ENCODE measurements at places on chromosomes 7 and 10.

GRCh38 chr7:46739518-46740234 lies 818.6 kb upstream of the IGFBP3 start:
- DNase-seq, result no peak

- peak; percentile 63 for DNase-seq
Observed at GRCh38 chr7:149714910-149715471, 58.4 kb downstream of the ZNF467 start.

DNA sequence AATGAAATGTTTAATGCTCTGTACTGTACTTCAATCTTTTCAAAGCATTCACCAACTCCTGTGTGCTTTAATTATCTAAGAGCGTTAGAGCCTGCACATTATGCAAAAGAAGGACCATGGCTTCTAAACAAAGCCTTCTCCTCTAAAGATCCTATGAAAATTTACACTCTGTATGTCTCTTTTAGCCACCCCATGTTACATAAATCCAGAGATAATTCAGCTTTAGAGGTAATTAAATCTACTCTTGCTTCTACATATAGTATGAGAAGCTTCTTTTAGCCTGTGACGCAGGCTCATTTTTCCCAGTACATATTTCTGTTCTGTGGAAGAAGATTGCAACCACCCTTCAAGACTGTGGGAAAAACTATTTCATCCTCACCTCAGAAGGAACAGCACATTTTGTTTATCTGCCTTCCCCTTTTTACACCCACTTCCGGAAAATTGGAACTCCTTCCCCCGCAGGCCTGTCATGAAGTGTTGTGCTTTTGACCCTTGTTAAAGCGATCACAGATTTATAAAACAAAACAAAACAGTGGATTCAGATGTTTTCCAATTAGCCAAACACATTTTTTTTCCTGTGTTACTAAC lies 8.1 kb upstream of the TAS2R16 start:
- no peak for DNase-seq

GRCh38 chr10:68462536-68462935 lies 9.2 kb downstream of the DNA2 start:
- DNase-seq, result no peak

- no peak for DNase-seq
Observed at GRCh38 chr10:3477683-3478082, 305.1 kb upstream of the PITRM1 start.

DNA sequence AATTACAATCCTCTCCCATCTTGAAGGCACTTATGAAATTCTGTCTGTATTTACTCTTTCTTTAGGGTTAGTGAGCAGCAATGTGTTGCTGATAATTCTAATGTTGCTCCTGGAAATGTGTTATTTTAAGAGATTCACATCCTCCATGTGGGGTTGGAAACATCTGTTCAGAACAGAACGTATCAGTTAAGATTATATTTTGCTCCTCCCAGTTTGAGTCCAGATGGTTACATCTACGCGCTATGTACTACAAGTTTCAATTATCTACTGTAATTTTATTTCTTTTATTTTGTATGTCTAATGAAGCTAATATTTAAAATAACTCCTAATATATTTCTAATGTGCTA lies 250.6 kb upstream of the KLF6 start:
- DNase-seq, result no peak

- no peak for DNase-seq
Observed at GRCh38 chr7:130849604-130850003, 115.6 kb upstream of the KLF14 start.

- peak; percentile 28 for DNase-seq
Observed at GRCh38 chr7:142805350-142806021, 34.7 kb downstream of the PRSS2 start.

GRCh38 chr7:134991469-134992339 lies 5.4 kb downstream of the AGBL3 start:
- DNase-seq, result no peak

DNA sequence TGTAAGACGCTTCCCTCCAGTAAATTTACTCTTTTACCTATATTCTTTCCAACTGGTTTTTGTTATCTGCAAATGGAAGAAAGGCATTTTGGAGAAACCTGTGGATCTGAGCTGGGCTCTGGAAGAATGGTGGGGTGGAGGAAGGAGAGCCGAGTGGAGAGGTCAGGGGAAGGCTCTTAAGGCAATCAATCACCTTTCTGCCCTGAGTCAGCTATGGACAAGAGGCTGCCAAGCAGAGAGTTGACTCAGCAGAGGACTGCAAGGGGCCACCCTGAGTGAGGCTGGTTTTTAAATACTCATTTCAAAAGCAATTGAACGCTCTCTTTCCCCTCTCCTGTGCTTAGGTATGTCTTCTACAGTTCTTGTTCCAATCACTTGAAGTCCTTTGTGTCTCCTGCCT lies 81.8 kb downstream of the SPAG6 start:
- no peak for DNase-seq

DNA sequence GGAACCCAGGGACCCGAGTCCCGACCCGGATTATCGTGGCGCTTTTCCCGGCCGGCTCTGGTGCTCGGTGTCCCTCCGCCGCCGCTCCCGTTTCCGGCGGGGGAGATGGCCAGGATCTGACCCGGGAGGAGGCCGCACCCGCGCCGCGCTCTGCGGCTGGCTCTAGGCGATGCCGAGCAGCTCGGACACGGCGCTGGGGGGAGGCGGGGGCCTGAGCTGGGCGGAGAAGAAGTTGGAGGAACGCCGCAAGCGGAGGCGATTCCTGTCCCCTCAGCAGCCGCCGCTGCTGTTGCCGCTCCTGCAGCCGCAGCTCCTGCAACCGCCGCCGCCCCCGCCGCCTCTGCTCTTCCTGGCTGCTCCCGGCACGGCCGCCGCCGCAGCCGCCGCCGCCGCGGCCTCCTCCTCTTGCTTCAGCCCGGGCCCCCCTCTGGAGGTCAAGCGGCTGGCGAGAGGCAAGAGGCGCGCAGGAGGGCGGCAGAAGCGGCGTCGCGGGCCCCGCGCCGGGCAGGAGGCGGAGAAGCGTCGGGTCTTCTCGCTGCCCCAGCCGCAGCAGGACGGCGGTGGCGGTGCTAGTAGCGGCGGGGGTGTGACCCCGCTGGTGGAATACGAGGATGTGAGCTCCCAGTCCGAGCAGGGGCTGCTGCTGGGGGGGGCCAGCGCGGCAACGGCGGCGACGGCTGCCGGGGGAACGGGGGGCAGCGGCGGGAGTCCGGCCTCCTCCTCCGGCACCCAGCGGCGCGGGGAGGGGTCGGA lies 593 bp downstream of the CDK13 start:
- peak; percentile 45 for DNase-seq

DNA sequence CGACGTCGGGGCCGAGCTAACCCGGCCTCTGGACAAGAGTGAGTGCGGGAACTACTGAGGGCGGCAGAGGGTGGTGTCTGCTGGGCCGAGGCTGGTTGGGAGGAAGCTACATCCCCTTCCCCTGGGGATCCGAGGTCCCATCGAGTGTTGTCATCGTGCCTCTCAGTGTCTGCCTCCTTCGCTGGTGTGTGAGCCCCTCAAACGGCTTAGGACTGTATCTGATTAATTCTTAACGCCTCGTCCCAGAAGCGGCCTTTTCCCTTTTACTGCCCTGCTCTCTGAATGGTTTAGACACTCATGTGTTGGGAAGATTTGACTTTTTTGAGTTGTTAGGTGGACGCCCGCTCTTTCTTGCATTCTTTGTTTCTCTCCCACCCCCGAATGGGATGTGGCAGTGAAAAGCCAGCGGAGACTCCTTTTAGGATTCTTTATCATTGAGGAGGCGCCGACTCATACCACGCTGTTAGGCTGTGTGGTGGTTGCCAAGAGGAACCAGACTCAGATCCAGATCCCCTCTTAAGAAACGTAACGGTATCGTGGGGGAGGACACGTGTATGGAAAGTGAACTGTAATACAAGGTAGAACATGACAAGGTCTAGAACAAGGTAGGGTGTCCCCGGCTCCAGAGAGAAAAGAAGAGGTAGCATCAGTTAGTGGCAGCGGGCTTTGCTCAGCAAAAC lies 631 bp downstream of the SUPV3L1 start:
- DNase-seq, result peak; percentile 14

DNA sequence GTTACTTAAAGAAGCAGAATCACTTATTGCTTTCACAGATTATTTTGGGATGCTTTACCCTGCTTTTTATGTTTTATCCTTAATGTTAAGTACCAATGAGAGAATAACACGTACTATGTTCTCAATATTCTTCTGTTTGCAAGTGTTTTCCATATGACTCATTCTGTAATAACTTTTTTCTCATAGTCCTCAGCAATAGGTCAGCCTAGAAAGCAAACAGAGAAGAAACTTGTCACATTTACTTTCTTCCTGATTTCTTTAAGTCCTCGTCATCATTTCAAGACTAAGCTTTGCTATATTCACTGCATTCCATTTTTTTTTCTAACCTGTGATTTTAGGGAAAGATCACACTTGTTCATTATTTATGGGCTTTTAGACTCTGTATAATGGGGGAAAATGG lies 6.8 kb upstream of the AGR2 start:
- no peak for DNase-seq

GRCh38 chr10:4013651-4014121 lies 228.7 kb upstream of the KLF6 start:
- DNase-seq, result peak; percentile 24

- DNase-seq, result peak; percentile 5
Observed at GRCh38 chr7:66522518-66522917, 106.2 kb upstream of the KCTD7 start.

GRCh38 chr10:128575761-128576160 lies 449.5 kb upstream of the MKI67 start:
- no peak for DNase-seq

GRCh38 chr10:98486421-98486820 lies 39.7 kb upstream of the HPS1 start:
- no peak for DNase-seq

DNA sequence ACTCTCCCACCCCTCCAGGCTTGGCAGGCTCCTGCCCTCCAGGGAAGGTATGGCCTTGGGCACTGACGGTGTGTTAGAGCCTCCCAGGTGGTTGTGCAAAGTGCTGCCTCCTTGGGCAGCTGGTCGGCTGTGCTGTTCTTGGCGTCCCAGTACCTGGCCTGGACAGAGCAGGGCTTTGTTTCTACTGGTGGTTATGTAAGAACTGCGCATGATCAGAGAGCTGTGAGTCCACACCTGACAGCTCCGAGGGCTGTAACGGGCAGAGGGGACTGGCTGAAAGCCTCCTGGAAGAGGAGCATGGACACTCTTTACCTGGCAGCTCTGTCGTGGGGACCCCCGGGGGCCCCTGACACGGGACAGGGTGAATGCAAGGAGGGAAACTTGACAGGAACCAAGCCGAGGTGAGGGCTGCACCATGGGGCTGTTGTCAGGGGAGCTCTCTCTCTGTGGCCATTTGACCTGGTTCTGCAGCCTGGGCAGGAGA lies 3.1 kb upstream of the SFRP5 start:
- no peak for DNase-seq

DNA sequence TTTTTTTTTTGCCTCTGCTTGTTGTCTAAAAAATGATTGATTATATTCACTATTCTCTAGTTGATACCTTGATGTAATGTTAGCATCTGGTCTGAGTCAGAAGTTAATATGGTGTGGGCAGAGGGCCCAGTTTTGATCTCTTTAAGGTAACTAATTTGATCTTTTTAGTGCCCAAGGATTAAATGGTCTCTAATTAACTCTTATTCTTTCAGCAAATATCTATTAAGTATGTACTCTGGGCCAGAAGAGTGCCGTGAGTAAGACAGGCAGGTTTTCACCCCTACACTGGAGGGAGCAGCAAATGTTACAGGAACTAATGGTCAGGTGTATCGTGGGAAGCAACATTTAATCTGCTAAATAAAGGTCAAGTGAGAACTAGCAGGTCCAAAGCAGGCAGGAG lies 144.6 kb upstream of the COL1A2 start:
- DNase-seq, result no peak

GRCh38 chr10:113073549-113074189 lies 123.6 kb downstream of the TCF7L2 start:
- DNase-seq, result no peak

- DNase-seq, result no peak
Observed at GRCh38 chr7:112079673-112080072, 126.5 kb downstream of the DOCK4 start.

- no peak for DNase-seq
Observed at GRCh38 chr10:101134299-101135127, 3.4 kb downstream of the TLX1 start.

DNA sequence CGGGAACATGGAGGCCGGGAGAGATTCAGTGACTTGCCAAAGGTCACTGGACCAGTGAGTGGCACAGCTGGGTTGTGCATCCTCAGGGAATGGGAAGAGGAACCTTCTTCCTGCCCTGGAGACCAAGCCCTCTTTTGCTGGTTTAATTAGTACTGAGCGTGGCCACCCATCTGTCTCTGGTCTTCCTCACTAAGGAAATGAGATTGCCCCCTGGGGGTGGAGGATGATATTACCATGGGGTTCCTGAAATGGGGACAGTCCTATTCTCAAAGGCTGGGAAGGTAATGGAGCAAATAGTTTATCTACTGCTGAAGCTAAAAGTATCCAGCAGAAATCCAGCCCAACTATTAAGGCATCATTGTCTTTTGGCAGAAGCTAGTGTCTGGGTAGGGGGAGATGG lies 98.6 kb upstream of the FGFR2 start:
- DNase-seq, result no peak

- no peak for DNase-seq
Observed at GRCh38 chr10:28410420-28411135, 107.7 kb upstream of the MPP7 start.

DNA sequence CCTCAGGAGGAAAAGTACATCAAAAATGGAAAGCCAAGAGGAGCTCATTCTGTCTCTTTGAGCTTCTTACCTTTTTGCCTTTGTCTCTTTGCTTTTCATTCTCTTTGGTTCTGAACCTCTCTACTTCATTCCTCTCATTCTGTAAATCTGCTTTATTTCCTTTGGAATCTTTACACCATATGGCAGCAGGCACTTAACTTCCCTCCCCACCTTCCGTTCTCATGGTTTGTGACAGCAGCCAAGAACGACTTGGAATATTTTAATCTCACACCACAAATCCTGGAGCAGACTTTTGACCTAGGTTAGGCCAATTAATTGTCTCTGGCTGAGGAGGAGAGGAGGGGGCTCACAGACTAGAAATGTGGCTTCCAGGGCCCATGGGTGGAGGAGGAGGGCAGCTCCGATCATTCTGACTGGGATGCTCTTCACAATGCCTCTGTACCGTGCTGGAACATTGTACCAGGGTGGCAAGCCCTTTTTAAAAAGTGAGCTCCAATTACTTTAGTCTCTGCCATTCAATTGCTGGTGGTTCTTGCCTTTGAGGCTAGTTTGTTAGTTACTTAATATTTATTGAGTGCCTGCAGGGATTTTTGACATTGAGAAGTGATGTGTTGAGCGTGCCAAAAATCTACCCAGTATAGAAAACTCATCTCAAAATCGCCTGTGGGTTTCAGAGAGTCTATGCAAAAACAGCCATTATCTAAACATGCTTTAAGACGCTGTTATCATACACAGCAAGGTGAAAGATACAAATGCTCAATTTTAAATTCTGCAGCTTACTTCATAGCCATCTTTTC lies 386.6 kb downstream of the DPP6 start:
- DNase-seq, result no peak

- no peak for DNase-seq
Observed at GRCh38 chr10:34237898-34238455, 577.1 kb downstream of the PARD3 start.

- no peak for DNase-seq
Observed at GRCh38 chr7:157431951-157432540, 95.2 kb downstream of the DNAJB6 start.

DNA sequence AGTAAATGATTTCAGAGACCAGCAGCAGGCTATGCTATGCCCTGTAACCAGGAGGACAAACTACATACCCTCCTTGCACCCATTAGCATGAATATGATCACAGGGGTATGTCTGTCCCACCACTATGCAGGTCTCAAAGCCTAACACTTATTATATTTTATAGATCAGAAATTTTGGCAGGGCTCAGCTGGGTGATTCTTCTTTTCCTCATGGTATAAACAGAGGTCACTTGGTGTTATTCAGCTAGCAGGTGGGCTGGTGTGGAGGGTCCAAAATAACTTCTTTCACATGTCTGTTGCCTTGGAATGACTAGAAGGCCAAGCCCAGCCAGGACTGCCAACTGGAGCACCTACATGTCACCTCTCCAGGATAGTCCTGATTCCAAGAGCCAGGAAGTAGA lies 252.9 kb downstream of the ARHGAP12 start:
- DNase-seq, result no peak
